ENCODE measurements at places on chromosomes 7 and 10.

GRCh38 chr7:21903020-21903786, 42.5 kb downstream of the CDCA7L start:
- DNase-seq, result no peak

DNA sequence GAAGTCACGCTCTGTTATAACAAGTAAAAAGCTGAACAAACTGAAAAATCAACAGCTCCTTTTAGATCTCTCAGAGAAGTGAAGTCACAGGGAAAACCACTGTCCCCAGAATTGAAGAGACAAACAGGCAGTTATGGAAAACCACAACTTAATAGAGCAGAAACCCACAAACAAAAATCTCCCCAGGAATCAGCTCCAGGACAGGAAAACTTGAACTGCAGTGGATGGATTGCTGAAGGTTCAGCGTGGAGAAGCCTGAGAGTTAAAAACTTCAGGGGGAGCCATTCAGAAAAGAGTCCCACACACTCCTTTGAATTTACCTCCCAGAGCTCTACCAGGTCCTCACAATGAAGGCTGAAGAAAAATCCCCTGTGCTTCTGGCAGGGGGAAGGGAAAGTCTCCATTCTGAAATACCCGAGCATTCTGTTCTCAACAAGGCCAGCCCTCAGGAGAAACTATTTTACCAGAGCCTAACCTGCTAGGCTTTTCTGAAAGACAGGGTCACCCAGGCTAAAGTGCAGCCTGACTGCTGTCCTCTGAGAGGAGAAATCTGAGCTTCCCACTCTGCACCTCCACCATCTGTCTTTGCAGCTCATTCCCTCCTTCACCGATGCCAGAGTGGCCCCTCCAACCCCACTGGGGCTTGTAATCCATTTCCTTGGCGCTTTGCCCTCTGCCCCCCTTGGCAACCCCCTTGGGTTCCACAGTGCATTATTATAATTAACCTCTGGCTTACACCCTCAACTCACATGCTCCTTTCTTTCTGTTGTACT, 65.0 kb upstream of the CCNY start:
- no peak for DNase-seq

GRCh38 chr7:494259-494687, 25.4 kb downstream of the PDGFA start:
- no peak for DNase-seq

- no peak for DNase-seq
These were observed 40.7 kb downstream of the LEP start for GRCh38 chr7:128281605-128282380.

GRCh38 chr10:79084012-79084971, 15.5 kb downstream of the ZMIZ1 start:
- DNase-seq, result peak; percentile 95

DNA sequence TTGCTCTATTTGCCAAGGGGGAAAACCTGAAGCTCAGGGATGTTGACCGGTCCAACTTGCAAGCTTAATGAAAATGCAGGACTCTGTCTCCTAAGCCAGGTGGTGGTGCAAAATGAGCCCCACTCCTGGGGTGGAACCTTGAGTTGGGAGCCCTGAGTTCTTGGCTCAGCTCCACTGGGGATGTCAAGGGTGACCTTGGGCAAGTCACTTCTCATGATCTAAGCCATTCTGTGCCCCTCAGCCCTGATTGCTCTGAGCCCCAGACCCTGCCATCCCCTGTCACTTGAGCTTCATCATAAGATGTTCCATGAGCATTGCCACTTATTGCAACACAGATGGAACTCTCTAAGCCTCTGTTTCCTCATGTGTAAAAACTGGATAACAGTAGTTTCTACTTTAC, 33.9 kb downstream of the MYL10 start:
- DNase-seq, result no peak

GRCh38 chr7:78379148-78379547, 580.6 kb downstream of the PHTF2 start:
- peak; percentile 1 for DNase-seq

- DNase-seq, result no peak
These were observed 400.7 kb upstream of the MKI67 start for GRCh38 chr10:128526791-128527375.

GRCh38 chr10:110817614-110818013, 54.1 kb upstream of the PDCD4 start:
- DNase-seq, result no peak

- DNase-seq, result peak; percentile 98
These were observed 93.2 kb upstream of the KIF5B start for GRCh38 chr10:32149252-32149955.

GRCh38 chr10:102538811-102539210, 35.0 kb downstream of the SUFU start:
- DNase-seq, result no peak
